Heart right ventricle (tissue), 16 donors: ENCODE measurements at places on chromosomes 12 and 14. TPM values are rescaled to one million over a fixed set of nuclear protein-coding genes. Genes with fewer than 3 reads are reported as not detected.

- no peak for DNase-seq
- no peak overlapping the region for H3K27ac ChIP-seq
- H3K4me1 ChIP-seq = peaks cover 4% of the 10 kb centered on the region
- H3K27me3 ChIP-seq = no peaks in the 10 kb centered on the region
Measured at GRCh38 chr14:62691647-62692489, 353.4 kb downstream of the KCNH5 start.

DNA sequence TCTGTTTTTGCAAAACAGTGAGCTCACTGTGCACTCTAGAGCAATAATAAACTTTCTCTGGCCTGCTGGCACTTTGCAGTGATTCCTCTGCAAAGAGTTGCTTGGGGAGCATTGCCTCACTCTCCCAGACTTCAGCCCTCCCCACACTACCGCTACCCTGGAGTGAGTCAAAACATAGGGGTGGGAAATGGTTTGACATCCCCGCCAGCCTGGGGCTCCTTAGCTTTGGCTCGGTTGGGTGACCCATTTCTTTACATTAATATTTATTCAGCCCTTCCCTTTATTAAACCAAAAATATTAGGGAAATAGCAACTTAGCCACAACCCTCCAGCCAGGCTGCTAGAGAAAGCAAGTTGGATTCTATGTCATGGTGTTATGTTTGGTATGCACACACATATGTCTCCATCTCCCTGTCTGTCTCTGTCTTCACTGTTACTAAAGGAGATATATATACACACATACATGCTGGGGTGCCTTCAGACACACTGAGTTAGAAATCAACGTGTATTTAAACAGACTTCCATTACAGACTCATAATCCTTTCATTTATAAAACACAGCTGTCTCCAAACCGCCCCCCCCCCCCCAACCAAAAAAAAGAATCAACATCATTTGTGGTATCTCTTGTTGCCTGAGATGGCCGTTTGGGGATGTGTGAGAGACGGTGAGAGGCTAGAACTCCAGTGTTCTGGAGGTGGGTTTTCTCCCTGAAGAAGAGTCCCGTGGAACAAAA is 3.4 kb upstream of the IRF2BPL start:
- no peak overlapping the region for H3K4me3 ChIP-seq
- peak; percentile 38 for DNase-seq

GRCh38 chr14:102866982-102867761 is 55.3 kb upstream of the AMN start:
- no peak for DNase-seq
- no peaks in the 10 kb centered on the region for H3K27me3 ChIP-seq
- H3K27ac ChIP-seq = no peak overlapping the region
- no peaks in the 10 kb centered on the region for H3K4me1 ChIP-seq
- H3K36me3 ChIP-seq = no peaks in the 10 kb centered on the region

DNA sequence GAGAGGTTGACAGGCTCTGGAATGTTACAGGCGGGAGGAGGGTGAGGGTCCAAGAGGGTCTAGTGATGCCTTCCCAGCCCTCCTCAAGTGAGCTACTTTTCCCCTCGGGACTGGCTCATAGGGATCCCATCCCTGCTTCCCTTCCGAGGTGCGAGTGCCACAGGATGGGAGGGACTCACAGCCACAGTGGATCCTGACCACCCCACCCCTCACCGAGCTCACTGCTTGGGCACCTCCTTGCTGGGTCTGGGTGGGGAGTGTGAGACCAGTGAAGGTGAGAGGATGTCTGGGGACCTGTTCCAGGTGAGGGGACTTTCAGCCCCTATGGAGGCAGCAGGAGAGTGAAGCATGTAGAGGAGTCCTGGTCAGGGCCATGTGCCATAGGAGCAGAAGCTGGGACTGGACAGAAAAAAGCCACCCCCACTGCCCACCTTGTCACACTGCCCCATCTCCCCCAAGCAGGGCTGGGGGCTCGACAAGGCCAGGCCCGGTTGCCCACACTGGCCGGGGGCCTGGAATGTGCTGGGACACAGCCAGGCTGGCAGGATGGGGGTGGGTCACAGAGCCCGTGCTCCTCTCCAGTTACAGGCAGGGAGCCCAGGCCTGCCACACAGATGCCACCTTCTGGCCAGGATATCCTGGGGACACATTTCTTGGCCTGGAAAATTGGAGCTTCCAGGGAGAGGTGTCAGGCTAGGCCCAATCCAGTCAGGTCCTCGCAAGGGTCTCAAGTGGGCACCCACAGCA is 1.7 kb upstream of the TNS2 start:
- peak; percentile 80 for DNase-seq
- H3K27me3 ChIP-seq = no peaks in the 10 kb centered on the region
- H3K36me3 ChIP-seq = no peaks in the 10 kb centered on the region

GRCh38 chr12:121762269-121762668 is 31.2 kb downstream of the RHOF start:
- no peak for DNase-seq
- H3K4me1 ChIP-seq = peaks cover 21% of the 10 kb centered on the region
- no peaks in the 10 kb centered on the region for H3K27me3 ChIP-seq

DNA sequence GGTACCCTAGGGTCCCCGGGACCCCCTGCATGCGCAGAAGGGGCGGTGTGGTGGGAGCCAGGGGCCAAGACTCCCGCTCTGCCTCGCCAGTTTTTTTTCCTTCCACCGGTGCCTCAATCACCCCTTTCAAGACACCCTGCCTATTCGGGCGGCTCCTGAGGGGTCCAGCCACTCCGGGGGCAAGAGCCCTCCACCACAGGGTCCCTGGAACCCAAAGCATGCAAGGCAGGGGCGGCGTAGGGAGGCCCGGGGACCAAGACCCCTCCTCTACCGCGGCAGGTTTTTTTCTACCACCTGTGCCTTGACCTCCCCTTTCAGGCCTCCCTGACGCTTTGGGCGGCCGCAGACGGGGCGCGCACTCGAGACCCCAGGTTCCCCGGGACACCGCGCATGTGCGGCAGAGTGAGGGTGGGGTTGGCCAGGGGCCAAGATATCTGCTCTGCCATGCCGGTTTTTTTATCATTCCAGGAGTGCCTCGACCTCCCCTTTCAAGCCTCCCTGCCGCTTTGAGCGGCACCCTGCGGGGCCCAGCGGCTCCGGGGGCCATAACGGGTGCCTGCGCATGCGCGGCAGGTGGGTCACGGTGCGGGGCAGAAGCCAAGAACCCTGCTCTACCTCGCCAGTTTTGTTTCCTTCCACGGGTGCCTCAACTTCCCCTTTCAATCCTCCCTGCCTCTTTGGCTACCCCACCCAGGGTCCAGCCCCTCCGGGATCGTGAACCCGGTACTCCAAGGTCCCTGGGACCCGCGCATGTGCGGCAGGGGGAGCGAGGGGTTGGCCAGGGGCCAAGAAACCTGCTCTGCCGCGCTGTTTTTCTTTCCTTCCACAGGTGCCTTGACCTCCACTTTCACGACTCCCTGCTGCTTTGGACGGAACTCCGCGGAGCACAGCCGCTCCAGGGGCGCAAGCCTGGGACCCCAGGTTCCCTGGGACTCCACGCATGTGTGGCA is 328.1 kb downstream of the ALG10 start:
- peaks cover 35% of the 10 kb centered on the region for H3K27me3 ChIP-seq
- no peak for DNase-seq
- H3K4me3 ChIP-seq = no peak overlapping the region
- H3K36me3 ChIP-seq = no peaks in the 10 kb centered on the region
- no peaks in the 10 kb centered on the region for H3K4me1 ChIP-seq

DNA sequence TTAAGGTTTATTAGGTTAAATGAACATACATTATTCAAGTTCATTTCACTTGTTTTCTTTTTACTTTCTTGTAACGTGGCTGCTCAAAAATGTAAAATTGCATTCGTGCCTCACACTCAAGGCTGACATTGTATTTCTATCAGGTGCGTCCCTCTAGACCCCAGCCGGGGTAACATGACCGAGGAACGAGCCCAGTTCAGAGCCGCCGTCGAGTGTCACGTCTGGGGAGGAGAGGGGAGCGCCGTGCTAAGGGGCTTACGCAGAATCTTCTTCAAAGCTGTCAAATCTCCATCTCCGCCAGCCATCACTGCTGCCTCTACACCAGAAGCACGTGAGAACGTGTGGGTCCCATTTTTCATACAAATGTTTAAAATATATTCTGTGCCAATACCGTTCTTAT is 170.6 kb downstream of the RIMBP2 start:
- no peak overlapping the region for H3K4me3 ChIP-seq
- DNase-seq = no peak
- no peak overlapping the region for H3K27ac ChIP-seq
- peaks cover 2% of the 10 kb centered on the region for H3K27me3 ChIP-seq
- H3K4me1 ChIP-seq = no peaks in the 10 kb centered on the region
- H3K36me3 ChIP-seq = no peaks in the 10 kb centered on the region

- no peaks in the 10 kb centered on the region for H3K27me3 ChIP-seq
- H3K27ac ChIP-seq = no peak overlapping the region
- no peak for DNase-seq
- no peaks in the 10 kb centered on the region for H3K4me1 ChIP-seq
- H3K36me3 ChIP-seq = no peaks in the 10 kb centered on the region
- H3K4me3 ChIP-seq = no peak overlapping the region
Measured at GRCh38 chr14:40199101-40199500, 766.9 kb upstream of the FBXO33 start.

GRCh38 chr14:57962325-57963035 is 96.6 kb upstream of the SLC35F4 start:
- H3K36me3 ChIP-seq = no peaks in the 10 kb centered on the region
- H3K27me3 ChIP-seq = no peaks in the 10 kb centered on the region
- H3K4me3 ChIP-seq = no peak overlapping the region

DNA sequence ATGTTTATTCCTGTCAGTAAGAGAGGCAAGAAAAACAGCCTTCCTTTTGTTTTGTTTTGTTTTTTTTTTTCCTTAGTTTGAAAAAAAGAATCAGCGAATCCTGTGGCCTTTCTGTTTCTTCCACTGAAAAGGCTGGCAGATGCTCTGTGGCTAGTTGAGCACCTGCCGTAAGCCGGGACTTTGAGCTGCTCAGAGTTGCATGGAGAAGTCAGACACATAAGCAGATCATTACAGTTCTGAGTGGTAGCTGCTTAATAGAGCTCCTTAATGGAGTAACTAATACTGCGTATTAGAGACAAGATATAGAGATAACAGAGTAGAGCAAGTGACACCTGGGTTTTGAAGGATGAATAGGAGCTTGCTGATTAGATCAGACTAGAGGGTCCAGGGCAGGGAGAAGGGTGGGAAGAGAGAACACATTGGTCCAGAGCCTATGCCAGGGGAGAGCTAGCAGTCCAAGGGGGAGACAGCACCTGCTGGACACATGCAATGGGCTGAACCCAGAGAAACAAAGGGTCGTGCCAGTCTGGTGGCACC is 129.4 kb downstream of the TSPAN9 start:
- peak overlapping the region; percentile 91 for H3K27ac ChIP-seq
- no peaks in the 10 kb centered on the region for H3K27me3 ChIP-seq
- peaks cover 49% of the 10 kb centered on the region for H3K4me1 ChIP-seq
- DNase-seq = no peak

DNA sequence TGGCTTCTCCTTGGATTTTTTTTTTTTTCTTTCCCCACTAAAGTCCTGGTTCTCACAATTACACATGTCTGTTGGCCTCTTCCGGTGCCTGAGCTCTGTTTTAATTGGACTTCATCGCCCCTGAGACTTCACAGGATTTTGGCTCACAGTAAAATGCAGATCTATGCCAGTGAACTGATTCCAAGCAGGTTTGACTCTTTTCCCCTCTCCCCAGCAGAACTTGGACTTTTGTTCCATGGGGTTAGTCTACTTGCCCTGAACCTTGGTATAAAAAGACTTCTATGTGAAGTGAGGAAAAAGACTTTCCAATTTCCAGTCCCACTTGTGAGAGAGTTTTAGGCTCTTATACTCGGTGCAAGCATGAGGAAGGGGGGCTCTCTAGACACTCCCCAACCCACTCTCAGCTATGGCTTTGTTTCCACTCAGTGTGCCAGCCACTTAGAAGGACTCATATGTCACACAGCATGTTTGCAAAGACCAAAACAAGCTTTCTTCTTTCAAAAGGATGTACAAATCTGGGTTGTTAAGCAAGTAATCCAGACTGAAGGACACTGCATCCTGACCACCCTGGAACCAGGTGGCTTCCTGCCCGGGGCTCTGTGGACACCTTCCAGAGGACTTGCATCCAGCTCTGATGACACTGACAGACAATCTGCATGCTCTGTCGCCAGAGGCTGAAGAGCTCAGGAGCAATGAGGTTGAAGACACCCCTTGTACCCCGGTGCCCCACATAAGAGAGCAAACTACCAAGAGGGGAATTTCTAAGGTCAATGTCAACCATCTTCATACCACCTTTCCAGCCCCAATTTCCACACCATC is 221.9 kb upstream of the EGLN3 start:
- H3K27ac ChIP-seq = no peak overlapping the region
- H3K27me3 ChIP-seq = no peaks in the 10 kb centered on the region
- no peaks in the 10 kb centered on the region for H3K36me3 ChIP-seq
- DNase-seq = no peak
- H3K4me3 ChIP-seq = no peak overlapping the region

The PTPRR gene
- total RNA-seq = 0.37 TPM
